ENCODE measurements at places on chromosomes 2 and 18.

DNA sequence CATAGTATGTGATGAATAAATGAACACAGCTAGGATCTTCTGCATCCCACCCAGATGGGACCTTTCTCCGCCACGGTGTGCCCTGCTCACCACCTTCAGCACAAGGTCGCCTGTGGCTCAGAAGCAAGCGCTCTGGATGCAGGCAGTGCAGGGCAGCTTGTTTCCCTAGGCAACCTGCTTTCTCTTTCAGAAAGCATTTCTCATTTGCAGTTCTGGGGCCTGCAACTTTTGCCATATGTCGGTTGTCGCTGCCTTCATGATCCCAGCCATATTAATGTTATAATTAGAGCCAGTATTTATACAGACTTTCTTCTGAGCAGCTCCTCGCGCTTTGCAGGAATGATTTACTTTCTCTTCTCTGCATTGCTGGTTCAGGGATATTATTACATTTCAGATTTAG lies 692.8 kb downstream of the RNF144A start:
- no peak for DNase-seq

DNA sequence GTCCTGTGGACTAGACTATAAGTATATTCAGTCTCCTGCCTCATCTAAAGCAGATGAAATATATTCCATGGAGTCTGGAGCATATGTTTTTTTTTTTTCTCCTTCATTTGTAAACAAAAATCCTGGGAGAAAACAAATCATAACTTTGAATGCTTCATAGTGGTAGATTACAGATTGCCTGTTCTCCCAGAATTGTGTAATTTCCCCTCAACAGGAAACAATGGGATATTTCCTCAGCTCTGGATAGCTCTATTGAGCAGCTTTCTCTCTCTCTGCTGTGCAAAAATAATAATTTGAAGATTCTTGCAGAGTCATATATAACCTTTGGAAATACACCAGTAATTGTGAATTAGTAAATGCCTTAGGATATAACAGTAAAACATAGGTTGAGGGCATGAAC lies 1406.6 kb upstream of the ACVR2A start:
- no peak for DNase-seq

DNA sequence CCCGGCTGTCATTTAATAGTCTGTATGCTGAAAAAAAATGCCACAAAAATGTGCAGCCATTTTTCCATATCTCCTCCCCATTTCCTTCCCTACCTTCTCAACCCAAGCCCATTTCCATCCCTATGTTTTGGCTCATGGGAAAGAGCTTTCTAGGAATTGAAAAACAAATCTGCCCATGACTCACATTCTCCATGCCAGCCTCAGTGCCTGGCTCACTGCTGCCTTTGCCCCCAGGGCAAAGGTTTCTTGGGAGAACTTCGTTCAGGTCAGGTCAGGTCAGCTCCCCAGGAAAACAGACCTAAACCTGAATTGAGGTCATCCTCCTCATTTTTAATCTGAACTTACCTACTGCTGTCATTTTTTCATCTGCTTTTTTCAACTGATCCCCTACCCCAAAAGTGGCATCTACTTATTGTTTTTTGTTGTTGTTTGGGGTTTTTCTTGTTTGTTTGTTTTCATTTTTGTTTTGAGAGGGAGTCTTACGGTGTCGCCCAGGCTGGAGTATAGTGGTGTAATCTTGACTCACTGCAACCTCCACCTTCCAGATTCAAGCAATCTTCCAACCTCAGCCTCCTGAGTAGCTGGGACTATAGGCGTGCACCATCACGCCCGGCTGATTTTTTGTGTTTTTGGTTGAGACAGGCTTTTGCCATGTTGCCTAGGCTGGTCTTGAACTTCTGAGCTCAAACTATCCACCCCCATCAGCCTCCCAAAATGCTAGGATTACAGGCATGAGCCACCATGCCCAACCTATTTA lies 66.7 kb downstream of the FECH start:
- no peak for DNase-seq

DNA sequence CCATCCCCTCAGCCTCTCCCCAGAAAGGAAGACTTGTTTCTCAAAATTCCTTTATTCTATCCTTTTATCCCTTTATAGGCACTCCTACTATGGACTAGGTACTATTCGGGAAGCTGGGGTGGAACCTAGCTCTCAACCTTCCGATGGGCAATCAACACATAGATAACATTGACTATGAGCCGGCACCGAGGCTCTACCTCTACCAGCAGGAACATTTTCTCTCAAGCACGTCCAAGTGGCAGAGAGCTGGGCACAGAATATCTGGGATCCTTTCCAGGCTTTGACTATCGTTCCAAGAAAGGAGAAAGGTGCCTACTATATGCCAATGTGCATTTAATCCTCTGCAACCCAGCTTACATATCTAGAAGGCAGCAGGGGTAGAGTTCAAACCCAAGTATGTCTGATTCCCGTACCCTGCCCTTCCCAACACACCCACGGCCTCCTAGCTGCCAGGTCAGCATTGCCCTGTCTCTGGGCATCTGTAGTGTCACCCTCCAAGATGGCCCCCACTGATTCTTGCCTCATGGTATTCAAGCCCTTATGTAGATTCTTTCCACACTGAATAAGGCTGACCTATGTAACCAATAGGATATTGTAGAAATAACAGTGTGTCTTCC lies 28.3 kb downstream of the TNS1 start:
- DNase-seq: no peak

- DNase-seq: no peak
These were observed 12.0 kb upstream of the DARS1 start for GRCh38 chr2:135997380-135997779.

DNA sequence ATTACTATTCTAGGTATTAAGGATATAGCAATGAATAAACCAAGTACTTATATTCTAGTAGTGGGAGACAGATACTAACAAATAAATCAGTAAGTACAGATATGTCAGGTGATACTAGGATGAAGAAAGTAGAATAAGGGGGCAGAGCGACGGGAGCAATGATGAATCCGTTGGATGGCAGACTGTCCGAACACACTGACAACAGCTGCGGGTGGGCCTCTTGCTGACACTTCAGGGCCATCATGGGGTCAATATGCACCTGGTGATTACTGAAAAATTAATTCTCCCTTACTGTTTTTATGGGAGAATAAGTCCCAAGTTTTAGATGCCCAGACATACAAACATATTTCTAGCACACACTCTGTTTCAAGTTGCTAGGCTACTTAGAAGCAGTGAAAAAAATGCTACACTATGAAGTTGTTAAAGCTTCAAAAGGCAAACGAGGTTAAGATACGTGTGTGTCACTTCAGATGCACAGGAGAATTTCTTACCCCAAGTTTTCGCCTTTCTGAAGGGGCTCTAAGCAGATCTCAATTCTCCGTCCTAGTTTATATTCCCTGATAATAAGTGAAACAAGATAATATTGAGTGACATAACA lies 78.7 kb downstream of the USP40 start:
- no peak for DNase-seq

- no peak for DNase-seq
These were observed 33.6 kb downstream of the HJURP start for GRCh38 chr2:233820774-233821105.

GRCh38 chr2:84537251-84537650 lies 21.0 kb downstream of the DNAH6 start:
- no peak for DNase-seq

- no peak for DNase-seq
These were observed 16.0 kb upstream of the RPE start for GRCh38 chr2:209986415-209986814.

DNA sequence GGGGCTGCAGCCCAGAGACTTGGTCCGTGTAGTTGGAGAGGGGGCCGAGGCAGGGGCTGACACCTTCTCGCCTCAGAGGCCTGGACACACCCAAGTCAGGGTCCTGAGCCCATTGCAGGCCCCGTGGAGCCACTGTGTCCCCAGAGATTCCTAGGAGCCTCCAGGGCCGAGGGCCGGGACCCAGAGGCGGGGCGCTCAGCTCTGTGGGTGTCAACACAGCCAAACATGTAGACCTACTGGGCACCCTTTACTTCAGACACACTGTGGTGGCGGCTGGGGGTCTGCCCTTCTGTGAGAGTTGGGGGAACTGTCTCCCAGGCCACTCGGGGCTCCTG lies 459 bp upstream of the ESPNL start:
- DNase-seq: no peak

DNA sequence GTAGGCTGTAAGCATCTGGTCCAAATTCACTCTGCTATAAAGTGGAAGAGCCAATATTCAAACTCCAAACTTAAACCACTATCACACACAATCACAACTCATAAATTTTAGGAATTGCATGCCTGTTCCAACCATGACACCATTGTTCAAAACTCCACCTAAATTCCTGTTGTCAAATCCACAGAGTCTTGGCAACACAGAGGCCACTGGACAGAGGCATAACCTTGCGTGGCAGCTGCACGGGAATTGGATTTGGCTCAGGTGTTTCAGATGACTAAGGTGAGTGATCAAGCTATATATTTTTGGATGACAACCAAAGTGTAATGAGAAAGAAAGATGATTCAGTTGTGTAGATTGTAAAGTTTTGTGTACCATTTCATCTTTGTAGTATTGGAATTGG lies 422.7 kb upstream of the TNP1 start:
- DNase-seq: no peak

GRCh38 chr18:10860928-10861327 lies 288.4 kb downstream of the PIEZO2 start:
- DNase-seq: no peak

GRCh38 chr18:55088561-55088960 lies 129.3 kb upstream of the CCDC68 start:
- DNase-seq: no peak

- DNase-seq: no peak
These were observed 68.6 kb downstream of the DGKD start for GRCh38 chr2:233422649-233423551.

- no peak for DNase-seq
These were observed 59.0 kb downstream of the GLI2 start for GRCh38 chr2:120794716-120795115.

DNA sequence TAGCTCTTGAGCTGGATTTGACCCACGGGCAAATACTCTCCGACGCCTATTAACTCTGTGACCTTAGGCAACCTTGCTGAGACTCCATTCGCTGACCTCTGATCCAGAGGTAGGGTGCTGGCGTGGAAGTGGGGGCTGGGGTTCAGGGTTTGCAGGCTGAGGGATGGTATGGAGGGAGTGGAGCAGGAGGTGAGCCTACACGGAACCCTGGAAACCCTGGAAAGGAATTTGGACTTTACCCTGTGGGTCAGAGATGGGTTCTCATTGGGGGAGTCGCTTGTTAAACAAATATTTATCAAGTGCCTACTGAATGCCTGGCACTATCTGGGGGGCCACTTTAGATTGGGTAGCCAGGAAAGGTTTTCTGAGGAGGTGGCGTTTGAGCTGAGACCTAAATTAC lies 58.2 kb upstream of the FZD7 start:
- DNase-seq: no peak

DNA sequence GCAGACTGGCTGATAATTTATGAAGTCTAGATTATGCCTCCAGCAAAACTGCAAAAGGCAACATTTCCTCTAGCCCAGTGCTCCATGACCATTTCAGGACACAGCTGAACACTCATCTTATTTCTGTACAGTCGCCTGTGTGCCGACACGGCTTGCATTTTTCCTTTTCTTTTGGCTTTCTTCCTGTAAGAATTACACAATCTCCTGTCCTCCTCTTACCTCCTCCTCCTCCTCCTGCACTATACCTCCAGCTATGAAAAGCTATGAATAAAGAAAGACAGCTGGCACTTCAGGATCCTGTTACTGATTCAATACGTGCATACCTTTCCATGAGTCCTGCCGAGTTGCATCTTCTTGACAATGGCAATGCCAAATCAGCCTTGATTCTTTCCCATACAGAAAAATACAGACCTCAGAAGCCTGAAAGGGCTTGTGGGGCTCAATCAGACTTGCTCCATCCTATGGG lies 32.2 kb upstream of the TRIB2 start:
- no peak for DNase-seq

- DNase-seq: no peak
These were observed 16.0 kb upstream of the NPPC start for GRCh38 chr2:231942180-231942579.

DNA sequence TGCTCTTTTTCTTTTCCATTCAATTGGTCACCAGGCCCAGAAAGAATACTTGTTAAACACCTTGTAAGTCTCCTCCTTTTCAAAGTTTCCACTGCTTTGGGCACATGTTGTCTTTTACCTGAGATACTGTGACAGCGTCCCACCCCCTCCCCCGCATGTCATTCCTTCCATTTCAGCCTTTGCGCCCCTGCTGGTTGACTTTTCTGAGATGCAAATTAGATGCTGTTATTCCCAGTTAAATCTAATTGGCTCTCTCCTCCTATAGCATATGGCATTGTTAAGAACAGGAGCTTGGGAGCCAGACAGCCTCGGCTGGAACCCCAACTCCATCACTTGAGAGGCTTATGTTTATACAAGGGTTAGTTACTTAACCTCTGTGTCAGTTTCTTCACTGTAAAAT lies 80.3 kb upstream of the GAREM1 start:
- DNase-seq: no peak

GRCh38 chr2:85330839-85331636 lies 3.2 kb upstream of the TGOLN2 start:
- DNase-seq: no peak

DNA sequence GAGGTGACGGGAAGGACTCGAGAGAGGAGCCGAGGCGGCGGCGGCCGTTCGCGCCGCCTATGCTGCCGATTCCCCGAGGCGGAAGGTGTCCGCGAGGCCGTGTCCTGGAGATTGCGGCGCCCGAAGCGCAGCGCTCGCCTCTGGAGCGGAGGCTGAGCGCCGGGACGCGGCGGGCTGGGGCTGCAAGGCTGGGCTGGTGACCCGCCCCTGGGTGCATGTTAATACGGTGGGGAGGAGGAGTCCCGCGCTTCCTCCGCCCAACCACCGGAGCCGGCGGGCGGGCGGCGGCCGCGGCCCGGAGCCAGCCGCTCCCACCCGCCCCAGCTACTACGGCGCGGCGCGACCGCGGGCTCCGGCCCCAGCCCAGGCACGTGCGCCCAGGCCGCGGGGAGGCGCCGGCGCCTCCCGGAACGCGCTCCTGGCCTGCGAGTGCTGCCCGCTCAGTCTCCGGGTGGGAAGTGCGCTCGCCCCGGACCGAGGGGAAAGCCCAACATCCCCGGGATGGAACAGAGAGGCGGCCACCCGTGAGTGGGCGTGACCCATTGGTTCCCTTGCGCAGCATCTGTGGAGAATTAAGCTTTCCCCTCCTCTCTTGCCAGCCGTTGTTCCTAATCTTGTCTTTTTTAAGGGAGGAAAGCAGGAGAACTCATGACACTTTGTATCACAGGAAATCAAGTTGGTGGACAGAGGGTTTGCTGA lies at the start of gene DLGAP1:
Gene DLGAP1, minus strand, starts transcription at position 195 of the 699 bp plus-strand sequence.
- no peak for DNase-seq

DNA sequence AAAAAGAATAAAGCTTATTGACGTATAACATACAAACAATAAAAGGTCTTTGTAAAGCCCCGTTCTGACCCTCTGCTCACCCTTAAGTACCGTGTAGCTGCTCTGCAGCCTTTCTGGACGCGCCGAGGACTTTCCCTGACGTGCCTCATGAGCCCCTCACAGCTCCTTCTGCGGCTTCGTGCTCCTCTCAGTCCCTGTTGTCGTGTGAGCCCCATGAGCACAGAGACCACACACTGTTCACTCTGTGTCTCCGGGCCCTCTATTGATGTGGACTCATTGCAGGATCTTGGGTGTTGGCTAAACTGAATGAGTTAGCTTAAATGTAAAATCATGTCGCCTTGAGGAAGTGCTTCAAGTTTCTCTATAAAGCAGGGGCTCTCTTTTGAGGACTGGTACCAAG lies 43.6 kb upstream of the INHBB start:
- no peak for DNase-seq

All from HFF-Myc (cell line).